ENCODE measurements at places on chromosomes 16 and 17.

DNA sequence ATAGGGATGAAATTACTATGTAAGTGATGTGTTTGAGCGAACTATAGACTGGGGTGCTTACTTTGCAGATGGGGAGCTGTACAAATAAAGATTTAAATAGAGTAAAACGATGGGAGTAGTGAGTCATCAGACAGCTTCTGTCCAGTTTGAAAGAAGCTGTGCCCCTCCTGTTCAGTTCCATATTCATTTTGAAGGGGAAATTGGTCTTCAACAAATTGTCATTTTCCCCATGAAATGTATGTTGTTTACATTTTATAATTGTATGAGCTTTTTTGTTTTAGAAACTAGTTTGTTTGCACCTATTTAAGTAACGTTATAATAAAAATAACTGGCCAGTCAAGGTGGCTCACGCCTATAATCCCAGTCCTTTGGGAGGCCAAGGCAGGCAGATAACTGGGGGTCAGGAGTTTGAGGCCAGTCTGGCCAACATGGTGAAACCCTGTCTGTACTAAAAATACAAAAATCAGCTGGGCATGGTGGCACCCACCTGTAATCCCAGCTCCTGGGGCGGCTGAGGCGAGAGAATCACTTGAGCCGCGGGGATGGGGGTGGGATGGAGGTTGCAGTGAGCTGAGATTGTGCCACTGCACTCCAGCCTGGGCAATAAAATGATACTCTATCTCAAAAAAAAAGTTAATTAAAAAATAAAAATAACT lies 20.2 kb downstream of the SEC14L1 start:
- DNase-seq, result no peak

- no peak for DNase-seq
Observed at GRCh38 chr16:78257376-78257728, 157.9 kb downstream of the WWOX start.

DNA sequence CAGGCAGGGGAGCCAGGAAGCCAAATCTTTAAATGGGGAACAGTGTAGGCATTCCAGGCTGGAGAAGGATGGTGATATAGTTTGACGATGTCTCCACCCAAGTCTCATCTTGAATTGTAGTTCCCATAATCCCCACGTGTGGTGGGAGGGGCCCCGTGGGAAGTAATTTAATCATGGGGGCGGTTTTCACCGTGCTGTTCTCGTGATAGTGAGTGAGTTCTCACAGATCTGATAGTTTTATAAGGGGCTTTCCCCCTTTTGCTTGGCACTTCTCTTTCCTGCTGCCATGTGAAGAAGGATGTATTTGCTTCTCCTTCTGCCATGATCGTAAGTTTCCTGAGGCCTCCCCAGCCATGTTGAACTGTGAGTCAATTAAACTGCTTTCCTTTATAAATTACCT lies 28.8 kb downstream of the GINS3 start:
- DNase-seq, result no peak

GRCh38 chr17:74252211-74252610 lies 21.8 kb upstream of the DNAI2 start:
- no peak for DNase-seq

- no peak for DNase-seq
Observed at GRCh38 chr17:33370401-33370800, 77.3 kb upstream of the ASIC2 start.

GRCh38 chr16:81006211-81006812 lies 373 bp downstream of the CMC2 start:
- peak; percentile 66 for DNase-seq

- no peak for DNase-seq
Observed at GRCh38 chr17:67575325-67575724, 142.4 kb upstream of the NOL11 start.

DNA sequence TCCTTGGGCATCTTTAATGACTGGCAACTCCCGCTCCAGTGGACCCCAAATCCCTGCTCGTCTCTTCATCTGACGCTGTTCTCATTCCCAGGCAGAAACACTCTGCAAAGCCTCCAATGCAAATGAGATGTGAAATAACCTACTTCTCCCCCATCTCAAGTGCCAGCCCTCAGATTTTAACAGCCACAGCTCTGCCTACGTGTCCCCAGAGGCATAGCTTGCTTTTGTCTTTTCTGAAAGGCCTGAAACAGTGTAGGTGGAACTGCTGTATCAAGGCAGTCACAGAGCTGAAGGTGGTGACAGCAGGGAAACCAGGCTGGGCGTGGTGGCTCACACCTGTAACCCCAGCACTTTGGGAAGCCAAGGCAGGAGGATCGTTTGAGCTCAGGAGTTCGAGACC lies 14.7 kb downstream of the RPH3AL start:
- DNase-seq, result no peak

DNA sequence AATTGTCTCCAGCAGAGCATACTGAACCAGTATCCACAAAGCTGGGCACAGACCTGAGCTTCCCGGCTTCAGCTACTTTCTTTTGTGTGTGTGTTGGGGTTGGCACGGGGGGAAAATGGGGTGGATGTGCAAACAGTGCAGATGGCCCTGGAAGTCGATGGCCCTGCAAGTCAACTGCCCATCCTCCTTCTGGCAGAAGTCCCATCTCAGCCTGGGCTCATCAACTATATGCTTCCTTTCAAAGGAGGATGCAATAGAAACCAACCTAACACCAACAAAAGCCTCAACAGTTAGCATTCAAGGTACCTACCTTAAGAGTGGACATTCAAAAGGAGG lies 55.7 kb downstream of the SOX9 start:
- DNase-seq, result no peak

DNA sequence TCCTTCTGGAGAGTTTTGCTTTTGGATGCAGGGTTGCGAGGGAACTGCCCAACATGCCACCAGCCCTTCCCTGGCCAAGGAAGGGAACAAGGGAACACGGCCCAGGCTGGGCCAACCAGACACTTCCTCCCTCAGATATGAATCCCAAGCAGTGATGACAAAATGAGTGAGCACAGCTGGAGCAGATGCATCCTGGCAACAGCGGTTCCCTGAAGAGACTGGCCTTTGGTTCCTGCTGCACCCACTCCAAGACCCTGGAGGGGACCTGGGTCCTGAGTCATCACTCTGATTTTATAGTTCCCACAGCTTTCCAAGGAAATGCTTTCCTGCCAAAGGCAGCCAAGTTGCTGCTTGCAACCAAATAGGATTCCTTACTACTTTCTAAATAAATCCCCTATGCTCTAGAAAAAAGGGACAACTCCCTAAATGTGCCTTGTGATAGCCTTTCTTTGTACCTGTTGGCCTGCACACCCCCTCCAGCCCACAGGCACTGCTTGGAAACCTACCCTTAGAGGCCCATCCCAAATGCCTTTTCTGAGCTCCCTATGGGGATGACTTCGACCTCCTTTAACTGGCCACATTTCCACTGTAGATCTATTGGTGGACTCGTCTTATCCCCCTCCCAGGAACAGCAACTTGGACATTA lies 5.3 kb downstream of the ST3GAL2 start:
- no peak for DNase-seq

DNA sequence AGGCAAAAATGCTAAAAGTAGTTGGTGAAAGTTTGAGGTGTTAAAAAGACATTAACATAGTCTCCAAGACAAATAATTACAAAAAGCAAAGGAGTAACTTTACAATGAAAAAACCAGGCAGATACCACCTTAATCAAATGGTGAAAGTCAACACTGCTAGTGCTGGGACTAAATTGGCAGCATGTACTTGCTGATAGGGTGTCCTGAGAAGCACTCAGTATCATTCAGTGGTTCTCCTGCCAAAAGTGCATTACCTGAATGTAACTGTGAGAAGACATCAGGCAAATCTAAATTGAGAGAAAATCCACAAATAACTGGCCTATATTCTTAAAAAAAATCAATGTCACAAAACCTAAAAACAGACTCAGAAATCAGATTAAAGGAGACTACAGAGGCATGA lies 8.0 kb downstream of the KIAA0753 start:
- DNase-seq, result no peak

DNA sequence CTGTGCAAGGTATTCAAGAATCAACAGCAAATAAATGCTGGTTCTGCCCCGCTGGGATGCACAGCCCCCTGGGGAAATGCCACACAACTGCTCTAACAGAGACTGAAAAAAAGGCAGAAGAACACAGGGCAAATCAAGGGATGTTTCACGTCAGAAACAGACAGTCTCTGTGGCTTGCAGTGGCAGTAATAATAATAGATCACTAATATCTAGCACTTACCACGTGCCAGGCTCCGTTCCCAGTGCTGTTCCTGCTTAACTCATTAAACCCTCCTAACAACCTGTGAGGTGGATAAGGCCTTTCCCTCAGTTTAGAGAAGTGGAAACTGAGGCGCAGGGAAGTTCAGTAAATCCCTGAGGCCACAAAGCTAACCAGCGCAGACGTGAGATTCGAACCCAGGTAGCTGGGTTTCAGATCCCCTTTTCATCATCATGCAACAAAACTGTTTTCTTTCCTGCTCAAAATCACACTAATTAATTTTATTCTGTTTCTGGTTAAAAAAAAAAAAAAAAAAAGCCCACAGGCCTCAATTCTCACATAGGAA lies 36.7 kb downstream of the ARHGAP17 start:
- DNase-seq, result no peak

DNA sequence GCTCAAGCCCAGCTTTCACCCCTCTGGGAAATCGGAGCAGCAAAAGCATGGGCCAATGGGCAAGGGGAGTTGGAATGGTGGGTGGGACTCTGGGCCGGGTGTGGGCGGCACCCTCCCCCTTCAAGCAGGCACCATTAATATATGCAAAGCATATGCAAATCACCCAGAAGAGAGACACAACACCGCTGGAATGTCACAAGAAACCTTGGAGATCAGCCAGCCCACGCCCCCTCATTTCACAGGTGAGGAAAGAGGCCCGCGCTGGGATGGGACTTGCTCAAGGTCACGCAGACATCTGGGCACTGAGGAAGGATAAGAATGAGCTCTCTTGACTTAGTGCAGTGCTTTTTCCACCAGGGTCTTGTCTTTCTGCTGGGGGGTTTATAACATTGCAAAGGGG lies 4.8 kb downstream of the SRCIN1 start:
- no peak for DNase-seq

- no peak for DNase-seq
Observed at GRCh38 chr17:67265436-67266019, 20.5 kb upstream of the HELZ start.

DNA sequence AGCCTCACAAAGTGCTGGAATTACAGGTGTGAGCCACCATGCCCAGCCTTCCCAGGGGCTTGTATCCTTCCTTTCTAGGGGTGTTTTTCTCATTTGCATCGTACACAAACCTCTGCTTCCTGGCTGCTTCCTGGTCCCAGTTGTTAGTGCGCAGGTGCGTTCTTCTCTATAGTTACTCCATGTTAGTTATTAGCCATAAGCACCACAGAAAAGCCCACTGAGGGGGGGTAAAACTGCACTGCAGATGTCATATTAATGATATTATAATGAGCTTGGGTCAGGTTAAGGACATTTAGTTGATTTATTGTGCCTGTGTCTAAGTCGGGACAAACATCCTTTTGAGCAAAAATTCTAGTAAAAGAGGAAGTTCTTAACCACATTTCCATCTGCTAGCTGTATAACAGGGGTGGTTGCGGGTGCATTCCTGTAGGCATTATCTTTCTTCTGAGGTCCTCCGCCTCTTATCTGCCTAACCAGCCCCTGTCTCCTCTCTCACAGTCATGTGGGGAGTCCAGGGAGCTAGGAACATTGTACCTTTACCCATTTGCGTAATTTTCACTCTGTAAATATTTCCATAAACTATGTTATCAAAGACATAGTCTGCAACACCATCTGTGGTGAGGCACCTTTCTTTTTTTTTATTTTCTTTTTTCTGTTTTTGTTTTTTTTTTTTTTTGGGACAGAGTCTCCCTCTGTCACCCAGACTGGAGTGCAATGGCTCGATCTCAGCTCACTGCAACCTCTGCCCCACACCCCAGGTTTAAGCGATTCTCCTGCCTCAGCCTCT lies 23.6 kb upstream of the ATF7IP2 start:
- DNase-seq, result peak; percentile 10

DNA sequence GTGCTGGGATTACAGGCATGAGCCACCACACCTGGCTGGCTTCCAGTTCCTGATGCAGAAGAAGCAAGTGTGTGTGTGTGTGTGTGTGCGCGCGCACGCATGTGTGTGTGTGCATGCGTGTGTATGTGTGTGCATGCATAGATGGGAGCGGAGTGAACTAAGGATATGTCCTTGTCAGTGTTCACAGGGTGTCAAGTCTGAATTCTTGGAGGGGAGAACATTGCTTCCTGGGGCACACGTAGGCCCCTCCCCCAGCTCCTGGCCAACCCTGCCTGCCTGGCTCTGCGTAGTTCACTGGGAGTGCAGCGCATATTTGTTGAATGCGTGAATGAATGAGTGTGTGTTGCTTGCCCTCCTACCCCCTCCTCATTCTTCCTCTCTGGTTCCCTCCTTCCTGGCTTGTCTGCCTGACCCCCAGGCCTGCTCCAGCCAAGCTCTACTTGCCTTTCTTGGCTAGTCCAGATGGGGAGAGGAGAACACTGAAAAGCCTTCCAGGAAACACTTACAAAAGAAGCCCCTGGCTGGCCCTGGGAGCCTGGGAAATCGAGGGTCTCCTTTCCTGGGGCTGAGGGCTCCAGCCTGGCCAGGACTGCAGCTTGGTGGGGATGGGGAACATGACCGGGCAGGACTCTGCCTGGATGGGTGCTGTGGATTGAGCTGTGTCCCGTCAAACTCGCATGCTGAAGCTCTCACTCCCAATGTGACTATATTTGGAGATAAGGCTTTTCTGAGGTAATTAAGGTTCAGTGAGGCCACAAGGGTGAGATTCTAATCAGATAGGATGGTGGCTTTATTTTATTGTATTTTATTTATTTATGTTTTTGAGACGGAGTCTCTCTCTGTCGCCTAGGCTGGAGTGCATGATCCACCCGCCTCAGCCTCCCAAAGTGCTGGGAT lies 27.9 kb downstream of the IGFBP4 start:
- no peak for DNase-seq

GRCh38 chr16:15980329-15980728 lies 30.9 kb downstream of the ABCC1 start:
- no peak for DNase-seq

DNA sequence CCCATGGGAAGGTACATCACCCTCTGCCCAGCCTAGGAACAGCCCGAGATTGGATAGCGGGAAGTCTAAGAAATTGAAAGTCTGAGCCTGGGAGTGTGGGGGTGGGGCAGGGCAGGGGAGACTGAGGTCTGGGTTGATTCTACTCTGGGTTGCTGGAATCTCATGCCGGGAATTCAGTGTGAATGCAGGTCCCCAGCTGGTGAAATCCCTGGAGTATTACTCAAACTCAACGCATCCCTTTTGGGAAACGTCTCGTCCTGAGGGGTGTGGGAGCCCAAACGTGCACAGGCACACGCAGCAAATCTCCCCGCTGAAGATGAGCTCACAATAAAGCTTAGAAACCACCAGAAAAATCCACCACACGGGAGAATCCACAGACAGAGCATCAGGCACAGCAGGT lies 55.4 kb downstream of the SOCS1 start:
- no peak for DNase-seq

All from hematopoietic multipotent progenitor cell treated with erythropoietin and hydrocortisone succinate and interleukin-3 and kit ligand, for 15 days (in vitro differentiated cells).